Hippocampal formation (tissue), 2 donors: ENCODE measurements at places on chromosomes 2 and 18.
A peak's percentile ranks its signal among the peaks of the same experiment; 100 is the strongest.

DNA sequence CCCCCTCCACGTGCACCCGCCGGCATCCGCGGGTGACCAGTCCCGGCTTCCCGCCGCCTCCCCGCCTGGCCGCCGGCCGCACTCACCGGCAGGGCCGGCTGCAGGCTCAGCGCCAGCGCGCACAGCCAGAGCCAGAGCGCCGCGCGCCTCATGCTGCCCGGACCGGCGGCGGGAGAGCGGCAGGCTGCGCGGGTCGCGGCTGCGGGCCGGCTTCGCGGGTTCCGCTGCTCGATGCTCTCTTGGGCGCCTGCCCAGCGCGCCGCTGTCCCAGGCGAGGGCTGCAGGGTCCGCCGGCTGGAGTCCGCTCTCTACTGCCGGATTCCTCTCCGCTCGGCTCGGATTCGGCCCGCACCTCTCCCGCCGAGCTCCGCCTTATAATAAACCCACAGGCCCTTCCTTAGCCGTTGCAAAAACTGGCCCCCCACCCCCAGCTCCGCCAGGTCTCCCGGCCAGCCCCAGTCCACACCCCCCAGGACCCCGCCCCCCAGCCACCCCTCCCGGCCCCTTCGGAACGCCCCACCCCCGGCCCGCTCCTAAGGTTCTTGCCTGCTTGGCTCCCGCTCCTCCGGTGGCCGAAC, at the start of gene SDC1:
Gene SDC1, minus strand, starts transcription at position 415 of the 578 bp plus-strand sequence. Its CDS starts 263 bp downstream, at position 152.
- no peak for DNase-seq

- DNase-seq: no peak
Observed at GRCh38 chr2:240050278-240050677, 3.0 kb downstream of the OR6B3 start.

DNA sequence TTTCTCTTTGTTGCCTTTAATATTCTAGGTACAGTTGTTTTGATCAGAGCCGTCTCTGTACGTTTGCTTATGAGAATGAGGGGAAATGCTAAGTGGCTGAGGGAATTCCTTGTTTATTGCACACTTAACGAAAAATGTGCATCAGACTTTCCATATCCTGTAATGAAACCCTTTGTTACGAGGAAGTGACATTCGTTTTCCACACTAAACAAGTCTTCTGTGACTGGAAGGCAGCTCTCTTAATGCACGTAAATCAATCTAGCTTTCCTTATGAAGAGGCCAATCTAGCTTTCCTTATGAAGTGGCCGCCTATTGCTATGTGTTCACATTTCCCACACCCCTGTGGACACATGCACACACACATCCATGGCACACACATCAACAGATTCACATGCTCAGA, 186.2 kb downstream of the SNTG2 start:
- no peak for DNase-seq

- DNase-seq: peak; percentile 92
Observed at GRCh38 chr2:47310801-47311560, 92.0 kb upstream of the MSH2 start.

DNA sequence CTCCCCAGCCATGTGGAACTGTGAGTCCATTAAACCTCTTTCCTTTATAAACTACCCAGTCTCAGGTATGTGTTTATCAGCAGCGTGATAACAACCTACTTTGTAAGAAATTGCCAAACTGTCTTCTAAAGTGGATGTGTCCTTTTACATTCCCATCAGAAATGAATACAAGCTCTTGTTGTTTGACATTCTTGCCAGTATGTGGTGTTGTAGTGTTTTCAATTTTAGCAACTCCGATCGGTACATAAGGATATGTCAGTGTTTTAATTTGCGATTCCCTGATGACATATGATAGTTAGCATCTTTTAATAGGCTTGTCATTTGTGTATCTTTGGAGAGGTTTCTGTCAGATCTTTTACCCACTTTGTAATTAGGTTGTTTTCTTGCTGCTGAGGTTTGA, 1156.3 kb upstream of the CRIM1 start:
- no peak for DNase-seq

DNA sequence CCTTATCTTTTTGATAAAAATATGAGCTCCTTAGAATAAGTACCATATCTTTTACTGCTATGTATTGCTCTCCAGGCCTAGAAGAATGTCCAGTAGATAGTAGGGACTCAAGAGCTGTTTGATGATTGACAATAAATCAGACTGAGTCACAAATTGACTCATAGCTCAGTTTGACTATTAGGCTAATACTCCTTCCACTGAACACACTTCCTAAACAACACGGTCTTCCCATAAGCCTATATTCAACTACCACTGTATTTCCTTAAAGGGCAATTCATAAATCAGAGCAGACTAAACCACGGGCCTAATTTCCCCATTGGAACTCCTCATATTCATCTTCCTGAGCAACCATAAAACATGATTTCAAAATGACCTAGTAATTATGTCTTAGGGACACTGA, 258.5 kb downstream of the ALK start:
- no peak for DNase-seq

- DNase-seq: no peak
Observed at GRCh38 chr2:44212302-44212701, 43.6 kb downstream of the PPM1B start.

GRCh38 chr2:58047373-58047935, 848 bp downstream of the VRK2 start:
- DNase-seq: no peak

GRCh38 chr18:45844938-45845337, 19.5 kb downstream of the SIGLEC15 start:
- no peak for DNase-seq

GRCh38 chr18:36352384-36352783, 54.9 kb downstream of the FHOD3 start:
- peak; percentile 27 for DNase-seq

GRCh38 chr2:131154071-131154531, 49.0 kb downstream of the PLEKHB2 start:
- peak; percentile 39 for DNase-seq

GRCh38 chr2:149330127-149331022, at the start of gene LYPD6:
LYPD6 (plus strand) TSS chr2:149330587; CDS start chr2:149437709, 107,122 bp downstream.
- peak; percentile 58 for DNase-seq

GRCh38 chr2:36338827-36339145, 16.8 kb upstream of the CRIM1 start:
- DNase-seq: no peak

GRCh38 chr2:156448766-156449165, 12.6 kb downstream of the GPD2 start:
- DNase-seq: no peak

GRCh38 chr18:111306-112014, 46.9 kb upstream of the USP14 start:
- no peak for DNase-seq

GRCh38 chr2:211900000-211900399, 638.6 kb downstream of the ERBB4 start:
- DNase-seq: no peak

DNA sequence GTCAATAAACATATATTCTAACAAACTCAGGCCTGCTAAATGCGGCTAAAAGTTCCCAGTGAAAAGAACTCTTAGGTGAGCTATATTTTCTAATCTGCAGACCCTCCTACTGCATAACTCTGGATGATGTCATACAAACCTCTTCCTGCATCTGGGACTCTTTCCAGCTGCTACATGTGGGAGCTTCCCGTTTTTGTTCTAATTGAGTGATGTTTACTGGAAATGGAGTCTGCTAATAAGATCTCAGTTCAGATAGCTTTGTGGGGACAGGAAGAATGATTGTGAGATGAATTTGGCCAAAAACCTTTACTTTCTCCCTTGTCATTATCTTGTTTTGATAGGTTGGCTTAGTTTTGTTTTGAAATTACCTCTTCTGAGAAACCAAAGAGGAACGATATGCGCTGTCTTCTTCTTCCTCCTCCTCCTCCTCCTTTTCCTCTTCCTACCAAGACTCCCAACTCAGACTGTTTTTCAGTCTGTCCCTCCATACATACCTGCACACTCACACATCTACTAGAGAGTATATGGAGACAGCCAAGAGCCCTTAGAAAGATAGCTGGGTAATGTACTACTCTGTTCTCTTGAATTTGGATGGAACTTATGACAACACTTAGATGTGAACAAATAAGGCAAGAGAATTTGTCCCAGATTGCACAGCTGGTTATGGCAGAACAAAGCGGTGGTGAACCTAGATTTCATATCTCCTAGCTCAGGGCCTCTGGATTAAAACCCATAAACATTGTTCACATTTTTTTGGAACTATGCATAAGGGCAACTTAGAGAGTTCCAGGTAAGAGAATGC, 39.8 kb upstream of the AAK1 start:
- DNase-seq: peak; percentile 7

DNA sequence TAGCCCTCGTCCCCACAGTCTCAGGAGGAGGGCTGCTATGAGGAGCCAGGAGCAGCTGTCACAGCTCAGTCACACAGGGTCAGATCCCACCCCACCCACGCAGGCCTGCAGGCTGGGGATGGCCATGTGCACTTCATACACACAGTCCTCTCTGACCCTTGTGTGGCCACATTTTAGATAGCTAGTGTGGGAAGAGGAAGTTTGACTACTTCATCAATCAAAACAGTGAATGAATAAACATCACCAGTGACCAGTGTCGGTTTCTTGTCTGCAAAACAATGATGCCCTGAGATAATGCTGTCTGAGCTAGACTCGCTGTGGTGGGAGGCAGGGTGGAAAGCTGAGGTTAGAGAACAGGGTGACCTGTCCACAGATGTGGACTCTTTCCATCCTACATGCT, 107.1 kb downstream of the PIEZO2 start:
- no peak for DNase-seq

- no peak for DNase-seq
Observed at GRCh38 chr2:128578406-128579390, 260.0 kb upstream of the HS6ST1 start.

DNA sequence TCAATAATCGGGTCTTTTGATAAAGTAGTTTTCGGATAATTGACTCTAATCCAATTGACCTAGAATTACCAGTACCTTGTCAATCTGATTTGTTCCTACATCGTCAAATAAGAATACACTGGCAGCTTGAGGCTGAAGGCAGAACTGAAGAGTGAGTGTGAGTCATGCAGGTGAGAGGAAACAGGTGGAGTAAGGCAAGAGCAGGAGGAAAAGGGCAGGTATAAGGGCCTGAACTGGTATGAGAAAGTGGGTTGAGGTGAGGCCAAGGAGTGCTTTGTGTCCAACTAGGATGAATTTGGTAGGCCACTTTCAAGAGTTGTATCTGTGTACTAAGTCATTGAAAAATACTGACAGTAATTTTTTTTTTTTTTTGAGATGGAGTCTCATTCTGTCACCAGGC, 186.0 kb downstream of the ZNF385B start:
- no peak for DNase-seq
